ENCODE measurements at places on chromosomes 4 and X.

DNA sequence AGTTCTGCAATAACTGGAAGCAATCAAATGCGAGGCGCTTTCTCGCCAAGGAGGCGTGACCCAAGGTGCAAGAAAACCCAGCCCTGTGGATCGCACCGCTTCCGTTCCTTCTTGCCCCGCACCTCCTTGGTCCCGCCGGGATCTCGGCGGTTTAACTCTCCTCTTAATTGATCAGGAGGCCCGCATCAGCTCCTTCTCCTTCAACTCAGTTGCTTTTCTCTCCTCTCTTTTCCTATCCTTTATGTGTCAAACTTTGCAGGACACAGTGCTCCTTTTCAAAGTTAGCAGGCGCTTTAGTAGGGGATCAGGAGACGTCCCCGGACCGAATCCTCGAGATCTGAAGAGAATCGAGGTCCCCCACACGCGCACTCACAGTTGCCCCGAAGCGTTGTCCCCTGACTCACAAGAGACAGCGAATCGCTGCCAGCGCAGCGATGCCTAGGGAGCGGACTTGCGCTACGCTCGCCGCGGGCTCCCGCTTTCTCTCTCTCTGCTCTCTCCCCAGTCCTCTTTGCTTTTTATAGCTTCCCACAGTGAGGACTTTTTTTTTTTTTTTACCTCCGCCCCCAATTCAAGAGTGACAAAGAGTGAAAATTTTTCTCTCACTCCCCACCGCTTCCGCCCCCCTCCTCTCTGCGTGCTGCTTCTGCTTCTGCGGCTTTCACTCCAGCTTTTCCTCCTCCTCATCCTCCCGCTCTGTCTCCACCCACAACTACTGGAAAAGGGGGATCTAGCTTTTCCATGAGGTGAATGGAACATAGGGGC is at the start of gene DKK2:
TSS of gene DKK2 (minus strand) at position 495 of the 765 bp plus-strand sequence. CDS start 722 bp downstream, outside the sequence.
- DNase-seq = no peak

GRCh38 chr4:74487771-74488170 is 42.8 kb downstream of the AREG start:
- no peak for DNase-seq

DNA sequence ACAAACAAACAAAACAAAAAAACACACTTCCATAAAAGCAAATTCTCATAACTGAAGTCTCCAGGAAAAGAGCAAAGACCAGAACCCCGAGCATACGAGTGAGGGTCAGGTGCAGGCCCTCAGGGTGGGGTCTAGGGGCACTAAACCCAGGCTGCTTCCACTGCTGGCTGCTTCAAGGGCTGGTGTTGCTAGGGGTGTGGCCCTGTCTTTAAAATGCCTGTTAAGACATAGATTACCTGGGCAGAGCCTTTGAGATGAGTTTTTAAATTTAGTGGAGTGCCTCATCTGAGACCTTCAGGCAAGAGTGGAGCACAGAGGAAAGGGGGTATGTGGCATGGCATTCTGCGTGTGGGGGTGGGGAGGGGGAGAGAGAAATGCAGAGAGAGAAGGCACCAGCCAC is 87.0 kb downstream of the FHDC1 start:
- DNase-seq = no peak

- no peak for DNase-seq
Measured at GRCh38 chr4:38743866-38744265, 38.9 kb downstream of the TLR10 start.

DNA sequence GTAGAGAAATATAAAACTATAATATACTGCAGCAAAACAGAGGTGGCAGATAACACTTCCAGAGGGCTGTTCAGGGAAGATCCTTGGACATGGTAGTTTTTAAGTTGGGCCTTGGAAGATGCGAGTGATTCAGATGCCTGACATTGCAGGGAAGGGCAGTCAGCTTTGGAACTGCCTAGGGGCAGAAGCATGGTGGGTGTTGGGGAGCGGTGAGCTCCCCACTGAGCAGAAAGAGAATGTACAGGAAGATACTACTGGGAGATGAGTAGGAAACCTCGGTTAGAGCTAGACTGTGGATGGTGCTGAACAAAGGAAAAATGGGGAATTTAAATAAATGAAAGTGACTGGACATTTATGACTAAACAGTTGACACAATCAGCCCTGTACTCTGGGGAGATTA is 24.9 kb upstream of the SEC24B start:
- no peak for DNase-seq

DNA sequence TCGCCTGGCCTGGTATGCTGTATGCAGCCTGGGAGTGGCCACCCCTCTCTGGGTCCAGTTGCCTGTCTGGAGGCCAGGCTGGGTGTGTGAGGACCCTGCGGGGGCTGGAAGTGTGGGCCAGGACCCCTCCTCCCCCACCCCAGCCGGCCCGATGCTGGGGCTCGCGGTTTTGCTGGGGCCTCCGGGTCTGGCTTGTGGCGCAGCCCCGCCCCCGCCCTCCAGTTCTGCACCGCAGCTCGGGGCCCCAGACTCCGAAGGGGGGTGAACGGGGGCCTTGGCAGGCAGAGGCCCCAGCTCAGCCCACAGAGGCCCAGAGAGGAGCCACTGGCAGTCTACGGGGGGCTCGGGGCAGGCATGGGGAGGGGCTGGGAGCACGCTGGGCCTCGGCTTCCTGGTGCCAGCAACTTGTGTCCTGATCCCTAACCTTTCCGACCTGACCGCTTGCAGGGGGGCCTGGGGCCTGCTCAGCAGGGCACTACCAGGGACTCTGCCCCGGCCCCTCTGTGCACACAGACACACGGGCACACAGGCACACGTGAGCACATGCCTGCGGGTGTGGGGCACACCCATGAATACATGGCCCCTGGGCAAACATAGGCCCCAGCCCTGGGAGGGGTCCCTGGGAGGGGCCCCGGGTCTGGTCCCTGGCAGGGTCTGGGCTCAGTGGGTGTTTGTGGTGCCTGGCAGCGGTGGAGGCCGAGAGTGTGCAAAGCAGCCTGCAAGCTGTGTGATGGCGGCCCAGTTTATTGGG is 21.4 kb upstream of the FGFR3 start:
- DNase-seq = no peak

GRCh38 chrX:16445166-16445752 is 204.7 kb upstream of the S100G start:
- peak; percentile 17 for DNase-seq

DNA sequence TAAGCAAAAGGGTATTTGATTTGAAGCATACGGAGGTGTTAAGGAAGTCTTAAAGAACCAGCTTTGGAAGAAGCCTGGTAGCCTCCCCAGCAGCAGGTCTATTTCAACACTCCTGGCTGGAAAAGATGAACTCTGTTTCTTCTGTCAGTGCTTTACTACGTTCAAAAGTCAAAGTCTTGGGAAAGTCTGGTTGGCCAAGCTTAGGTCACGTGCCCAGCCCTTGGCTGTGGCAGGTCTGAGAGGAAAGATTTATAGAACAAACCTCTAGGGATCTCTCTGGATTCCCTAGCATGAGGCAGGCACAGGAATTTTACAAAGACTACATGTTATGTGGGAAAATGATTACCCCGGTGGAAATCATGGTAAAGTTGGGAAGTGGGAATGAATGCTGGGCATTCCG is 8.6 kb upstream of the ARHGAP10 start:
- DNase-seq = no peak

DNA sequence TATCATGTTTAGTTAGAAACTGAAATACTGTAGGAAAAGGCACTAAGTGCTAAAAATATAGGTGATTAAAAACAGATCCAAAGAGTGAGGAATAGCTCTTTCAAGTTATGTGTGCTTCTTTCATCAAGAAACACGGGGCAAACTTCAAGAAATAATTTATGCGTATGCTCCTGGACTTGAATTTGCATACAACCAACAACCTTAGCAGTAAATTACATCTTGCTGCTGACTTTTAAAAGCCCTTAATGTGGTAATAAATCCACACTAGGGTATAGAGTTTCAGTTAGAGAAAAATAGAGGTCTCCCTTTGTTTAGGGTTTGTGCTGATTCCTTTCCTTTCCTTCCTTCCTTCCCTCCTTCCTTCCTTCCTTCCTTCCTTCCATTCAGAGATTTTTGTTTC is 94.5 kb upstream of the GC start:
- DNase-seq = no peak

GRCh38 chr4:29423836-29424721 is 1296.1 kb upstream of the PCDH7 start:
- DNase-seq = no peak

DNA sequence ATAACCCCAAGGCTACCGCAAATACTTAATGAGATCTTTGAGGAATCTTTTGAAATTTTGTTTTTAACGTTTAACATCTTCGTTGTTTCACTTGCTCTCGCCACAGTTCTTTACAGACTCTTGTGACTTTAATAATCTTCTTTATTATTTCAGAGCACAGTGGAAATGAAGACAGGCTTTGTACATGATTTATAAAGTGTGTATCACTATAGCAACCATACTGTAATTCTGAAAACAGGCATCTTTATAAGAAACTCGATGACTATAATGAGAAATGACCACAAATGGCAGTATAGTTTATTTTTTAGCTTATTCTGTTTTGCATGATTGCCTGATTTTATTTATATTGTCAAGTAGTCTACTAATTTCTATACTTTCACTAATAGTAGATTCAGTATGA is 224.4 kb upstream of the GALNTL6 start:
- DNase-seq = no peak

DNA sequence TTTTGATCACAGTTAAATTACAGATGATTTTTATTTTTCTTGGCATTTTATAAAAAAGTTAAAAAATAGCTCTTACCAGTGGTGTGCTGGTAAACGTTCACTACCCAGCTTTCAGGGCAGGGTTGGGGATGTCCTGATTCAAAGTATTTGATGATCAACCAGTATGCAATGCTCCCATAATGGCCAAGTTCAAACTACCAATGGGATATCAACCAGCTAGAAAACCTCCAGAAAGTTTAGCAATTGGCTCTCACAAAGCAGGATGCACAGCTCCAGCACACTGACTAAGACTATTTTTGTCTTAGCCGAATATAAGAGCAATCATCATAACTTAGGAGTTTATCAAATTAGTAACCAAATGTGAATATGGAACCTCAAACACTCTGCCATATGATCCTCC is 108.0 kb upstream of the PDE5A start:
- DNase-seq = no peak

GRCh38 chr4:180811556-180811955 is 1431.6 kb upstream of the TENM3 start:
- DNase-seq = no peak

DNA sequence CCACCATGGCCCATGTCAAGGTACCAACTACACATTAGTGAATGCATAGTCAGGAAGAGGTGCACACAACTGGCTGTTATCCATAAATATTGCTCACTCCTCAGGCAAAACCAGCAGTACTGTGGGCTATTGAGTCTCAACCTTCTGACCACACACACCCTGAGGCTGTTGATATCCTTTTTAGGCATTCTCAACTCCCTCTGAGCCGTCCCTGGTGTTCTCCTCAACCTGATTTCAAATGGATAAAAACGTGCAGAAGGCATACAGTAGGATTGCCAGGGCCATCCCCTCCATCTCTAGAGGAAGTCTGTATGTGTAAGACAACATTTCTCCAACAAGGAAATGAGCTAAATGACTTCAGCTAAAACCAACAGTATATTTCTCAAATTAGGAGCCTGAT is 98.7 kb upstream of the KLHL13 start:
- DNase-seq = no peak

GRCh38 chr4:1842993-1843448 is 12.9 kb downstream of the LETM1 start:
- DNase-seq = no peak

- DNase-seq = no peak
Measured at GRCh38 chrX:19581786-19582185, 66.5 kb upstream of the MAP3K15 start.

- no peak for DNase-seq
Measured at GRCh38 chr4:54256491-54257486, 27.7 kb downstream of the PDGFRA start.

DNA sequence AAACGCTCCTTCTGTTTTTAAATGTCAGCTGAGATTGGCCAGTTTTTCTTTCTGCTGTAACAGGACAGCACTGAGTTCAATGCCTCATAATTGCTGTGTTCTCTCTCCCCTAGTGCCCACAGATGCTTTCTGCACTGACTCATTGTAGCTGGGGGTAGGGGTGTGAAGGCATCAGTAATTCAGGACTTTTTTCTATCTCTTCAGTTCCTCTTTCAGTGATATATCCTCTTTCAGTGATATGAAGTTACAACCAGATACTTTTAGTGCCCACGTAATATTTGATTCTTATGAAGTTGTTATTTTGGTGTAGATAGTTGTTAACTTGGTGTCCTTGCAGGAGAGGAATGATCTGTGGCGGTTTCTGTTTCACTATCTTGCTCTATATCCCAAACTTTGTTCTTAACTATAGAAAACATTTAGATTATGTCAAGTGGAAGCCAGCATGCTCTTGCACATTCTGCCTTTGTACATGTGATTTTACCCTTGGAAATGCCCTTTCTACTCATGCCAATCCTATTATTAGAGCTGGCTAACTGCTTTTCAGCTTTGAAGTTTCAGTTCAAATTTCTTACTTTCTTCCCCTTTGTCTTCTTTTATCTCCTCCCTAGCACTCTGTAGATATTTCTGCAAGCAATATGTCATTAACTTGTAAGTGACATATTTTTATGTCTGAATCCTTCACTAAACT is 1258.4 kb downstream of the FAM133A start:
- DNase-seq = no peak

GRCh38 chrX:10483191-10483831 is 137.1 kb downstream of the MID1 start:
- DNase-seq = no peak

DNA sequence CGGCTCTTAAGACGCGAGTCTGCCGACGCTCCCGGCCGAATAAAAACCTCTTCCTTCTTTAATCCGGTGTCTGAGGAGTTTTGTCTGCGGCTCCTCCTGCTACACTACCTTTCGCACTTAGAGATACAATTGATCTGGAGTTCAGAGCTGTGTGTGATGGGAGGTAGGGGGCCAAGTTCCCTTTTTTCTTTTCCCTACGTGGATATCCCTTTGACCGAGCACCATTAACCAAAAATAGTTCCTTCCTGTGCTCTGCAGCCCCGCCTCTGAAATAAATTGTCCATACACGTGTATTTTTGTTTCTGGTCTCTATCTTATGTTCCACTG is 555 bp upstream of the PGM2 start:
- no peak for DNase-seq

- DNase-seq = no peak
Measured at GRCh38 chr4:57059890-57060716, 50.1 kb downstream of the IGFBP7 start.

GRCh38 chr4:168637872-168638756 is 141.3 kb downstream of the PALLD start:
- no peak for DNase-seq

GRCh38 chrX:118356154-118356701 is 10.3 kb downstream of the WDR44 start:
- DNase-seq = no peak

DNA sequence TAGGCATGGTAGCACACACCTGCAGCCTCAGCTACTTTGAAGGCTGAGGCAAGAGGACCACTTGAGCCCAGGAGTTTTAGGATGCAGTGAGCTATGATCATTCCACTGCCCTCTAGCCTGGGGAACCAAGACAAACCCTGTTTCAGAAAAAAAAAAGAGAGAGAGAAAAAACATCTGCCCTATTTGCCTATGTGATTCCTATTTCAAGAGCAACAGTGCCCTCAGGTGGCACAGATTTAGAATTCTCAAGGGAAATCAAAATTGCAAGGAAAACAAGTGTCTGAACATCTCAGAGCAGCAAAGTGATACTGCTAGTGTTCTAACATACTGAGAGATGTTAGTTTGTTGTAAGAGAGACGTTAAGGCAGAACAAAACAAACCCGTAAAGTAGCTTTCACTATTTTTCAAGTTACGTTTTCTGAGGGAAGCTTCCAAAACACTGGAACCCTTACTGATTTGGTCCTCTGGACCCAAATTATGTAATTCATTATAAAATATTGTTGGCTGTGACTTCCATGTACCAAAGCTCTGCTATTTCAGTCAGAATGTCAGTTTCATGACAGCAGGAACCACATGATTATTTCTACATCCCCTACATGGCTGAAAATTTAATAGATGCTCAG is 7.9 kb downstream of the BDH2 start:
- DNase-seq = peak; percentile 47

Data from CD8-positive, alpha-beta memory T cell (primary cell).